Immature natural killer cell (primary cell): ENCODE measurements at places on chromosomes 5 and 9. TPM values are rescaled to one million over a fixed set of nuclear protein-coding genes. Genes with fewer than 3 reads are reported as not detected.

ATOX1 gene
- polyA plus RNA-seq = 113 TPM

DBH gene
- not detected for polyA plus RNA-seq

PRRX2 gene
- not detected for polyA plus RNA-seq

FSD1L gene
- 0.26 TPM for polyA plus RNA-seq

ZNF300 gene
- 0.40 TPM for polyA plus RNA-seq

FAM169A gene
- 6.8 TPM for polyA plus RNA-seq
